D721Med (cell line): ENCODE measurements at places on chromosomes 6 and 20.
A peak's percentile ranks its signal among the peaks of the same experiment; 100 is the strongest.

DNA sequence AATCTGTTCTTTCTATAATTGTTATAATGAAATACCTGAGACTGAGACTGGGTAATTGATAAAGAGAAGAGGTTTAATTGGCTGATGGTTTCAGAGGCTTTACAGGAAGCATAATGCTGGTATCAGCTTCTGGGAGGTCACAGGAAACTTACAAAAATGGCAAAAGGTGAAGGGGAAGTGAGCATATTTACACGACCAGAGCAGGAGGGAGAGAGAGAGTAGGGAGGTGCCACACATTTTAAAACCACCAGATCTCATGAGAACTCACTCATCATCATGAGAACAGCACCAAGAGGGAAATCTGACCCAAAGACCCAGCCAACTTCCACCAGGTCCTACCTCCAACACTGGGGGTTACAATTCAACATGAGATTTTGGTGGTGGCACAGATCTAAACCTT lies 2.6 kb upstream of the SIRPB1 start:
- DNase-seq, result no peak

DNA sequence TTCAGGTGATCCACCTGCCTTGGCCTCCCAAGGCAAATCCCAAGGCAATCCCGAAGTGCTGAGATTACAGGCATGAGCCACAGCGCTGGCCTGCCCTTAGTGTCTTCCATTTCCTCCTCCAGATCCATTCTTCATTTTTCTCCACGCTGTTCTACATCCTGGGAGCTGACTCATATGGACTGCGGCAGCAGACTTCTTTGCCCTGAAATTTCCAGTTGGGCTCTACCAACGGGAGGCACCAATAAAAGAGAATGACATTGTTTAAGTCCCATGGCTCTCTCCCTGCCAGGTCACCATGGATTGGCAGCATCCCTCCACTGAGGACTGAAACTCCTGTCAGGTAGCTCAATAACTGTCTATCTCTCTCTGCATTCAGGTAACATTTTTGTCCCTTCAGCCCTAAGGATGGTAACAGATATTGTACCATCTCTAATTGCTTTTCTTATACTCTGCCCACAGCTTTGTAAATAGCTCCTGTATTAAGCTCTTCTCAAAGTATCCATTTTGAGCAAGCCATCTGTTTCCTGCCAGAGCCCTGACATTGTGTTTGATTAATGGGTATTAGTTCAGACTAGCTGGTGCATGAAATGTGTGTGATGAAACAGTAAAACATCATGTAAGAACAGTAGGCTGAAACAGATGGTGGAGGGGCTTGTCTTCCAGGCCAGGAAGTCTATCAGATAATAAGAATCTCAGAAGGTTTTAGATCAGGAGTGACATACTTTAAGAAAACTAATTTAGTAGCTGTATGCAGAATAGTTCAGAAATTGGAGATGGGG lies 3.6 kb downstream of the TBCC start:
- peak; percentile 66 for DNase-seq

GRCh38 chr20:7703551-7703961 lies 236.7 kb downstream of the HAO1 start:
- DNase-seq, result no peak

DNA sequence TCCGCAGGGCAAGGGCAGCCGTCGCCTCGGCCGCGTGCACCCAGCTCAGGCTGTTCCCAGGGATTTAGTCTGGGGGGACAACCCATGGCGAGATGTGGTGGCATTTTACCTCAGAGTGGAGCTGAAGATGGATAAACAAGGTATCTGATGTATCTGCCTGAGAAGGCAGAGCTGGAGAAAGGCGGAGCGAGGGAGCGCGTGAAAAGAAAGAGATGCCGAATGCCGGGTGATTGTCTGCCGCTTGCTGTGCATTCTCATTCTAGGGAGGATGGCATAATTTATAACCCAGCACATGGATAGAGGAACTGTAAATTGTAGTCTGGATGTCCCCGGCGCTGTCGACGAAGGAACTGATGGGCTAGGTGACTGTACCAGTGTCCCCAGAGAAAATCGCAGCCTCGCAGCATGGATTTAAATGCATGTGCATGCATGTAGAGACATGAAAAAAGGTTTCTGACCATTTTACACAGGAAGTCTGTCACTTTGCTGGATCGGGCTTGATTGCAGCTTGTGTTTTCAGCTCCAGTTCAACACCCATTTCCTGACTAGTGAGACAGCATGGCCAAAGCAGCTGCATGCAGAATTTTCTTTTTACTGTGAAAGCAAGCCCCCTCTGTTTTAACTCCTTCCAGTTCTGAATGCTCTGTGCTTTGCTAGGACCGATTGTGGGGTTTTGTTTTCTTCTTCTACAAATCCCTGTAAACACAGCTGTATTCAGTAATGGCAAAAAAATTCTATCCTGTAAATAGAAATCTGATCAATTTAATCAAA lies 149.7 kb downstream of the PRL start:
- no peak for DNase-seq

DNA sequence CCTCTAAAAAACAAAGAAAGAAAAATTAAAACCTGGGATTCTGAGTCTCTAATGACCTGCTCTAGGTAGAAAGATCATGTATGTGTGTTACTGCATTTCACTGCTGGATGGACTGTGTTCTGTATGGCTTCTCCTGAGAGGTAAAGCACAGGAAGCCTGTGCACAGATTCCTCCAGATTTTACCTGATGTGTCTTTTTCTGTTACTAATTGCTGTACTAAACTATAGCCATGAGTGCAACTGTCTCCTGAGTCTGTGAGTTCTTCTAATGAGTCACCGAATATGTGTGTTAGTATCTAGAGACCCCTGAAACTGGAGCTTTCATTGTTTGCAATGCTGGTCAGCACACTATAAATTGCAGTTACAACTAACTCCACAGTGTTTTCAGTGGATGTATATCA lies 270.8 kb downstream of the CDKAL1 start:
- DNase-seq, result no peak

GRCh38 chr20:41958391-41958790 lies 340.2 kb upstream of the CHD6 start:
- no peak for DNase-seq

DNA sequence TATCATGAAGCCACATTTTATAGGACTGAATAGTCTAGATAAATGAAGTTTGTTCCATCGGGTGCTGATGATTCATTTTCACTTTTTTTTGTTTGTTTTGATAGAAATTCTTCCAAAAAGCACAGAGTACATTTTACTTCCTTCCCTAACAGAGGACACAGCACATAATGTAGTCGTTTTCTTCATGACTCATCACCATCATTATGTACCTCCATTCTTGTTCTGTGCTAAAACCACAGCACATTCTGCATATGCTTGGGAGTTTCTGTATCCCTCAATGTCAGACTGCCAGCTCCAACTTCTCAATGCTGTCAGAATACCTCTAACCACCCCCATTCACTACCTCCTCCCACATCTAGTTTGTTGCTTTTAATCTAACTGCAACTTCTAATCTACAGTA lies 1004.9 kb upstream of the ADGRB3 start:
- no peak for DNase-seq

DNA sequence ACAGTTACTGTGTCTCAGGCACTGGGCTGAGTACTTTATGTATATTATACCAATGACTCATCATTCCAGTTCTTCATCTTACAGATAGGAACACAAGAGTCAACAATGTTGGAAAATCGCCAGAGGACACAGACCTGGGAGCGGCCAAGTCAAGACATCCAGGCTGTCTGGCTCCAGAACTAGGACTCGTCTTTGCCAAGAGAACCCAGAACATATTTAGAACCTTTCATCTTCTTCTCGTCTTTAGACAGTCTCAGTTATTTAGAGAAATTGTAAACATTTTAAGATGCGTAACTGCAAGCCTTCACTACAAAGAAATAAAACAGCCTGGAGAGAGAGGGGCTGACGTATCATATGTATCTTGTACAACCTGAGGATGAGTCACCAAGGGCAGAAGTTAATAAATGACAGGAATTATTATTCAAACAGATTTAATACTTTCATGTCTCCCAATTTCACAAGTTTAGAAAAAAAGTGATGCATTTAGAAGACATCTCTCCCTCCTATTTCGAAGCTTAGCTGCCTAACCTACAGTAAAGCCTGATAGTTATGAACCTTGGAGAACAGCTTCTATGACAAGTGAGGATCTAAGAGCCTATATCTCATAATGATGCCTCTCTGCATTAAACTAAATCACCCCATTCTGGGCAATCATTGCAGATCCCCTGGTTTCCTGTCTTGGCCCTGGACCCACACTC lies 43.4 kb downstream of the SLC22A3 start:
- no peak for DNase-seq

- DNase-seq, result no peak
These were observed 213.6 kb upstream of the PLCB4 start for GRCh38 chr20:8855315-8855714.

- DNase-seq, result no peak
These were observed 72.8 kb downstream of the CD83 start for GRCh38 chr6:14190191-14190928.

GRCh38 chr20:10075606-10076005 lies 40.8 kb downstream of the ANKEF1 start:
- no peak for DNase-seq

- no peak for DNase-seq
These were observed 182.6 kb upstream of the SHLD1 start for GRCh38 chr20:5567644-5568043.

GRCh38 chr20:23163562-23163961 lies 77.4 kb upstream of the CD93 start:
- DNase-seq, result no peak

DNA sequence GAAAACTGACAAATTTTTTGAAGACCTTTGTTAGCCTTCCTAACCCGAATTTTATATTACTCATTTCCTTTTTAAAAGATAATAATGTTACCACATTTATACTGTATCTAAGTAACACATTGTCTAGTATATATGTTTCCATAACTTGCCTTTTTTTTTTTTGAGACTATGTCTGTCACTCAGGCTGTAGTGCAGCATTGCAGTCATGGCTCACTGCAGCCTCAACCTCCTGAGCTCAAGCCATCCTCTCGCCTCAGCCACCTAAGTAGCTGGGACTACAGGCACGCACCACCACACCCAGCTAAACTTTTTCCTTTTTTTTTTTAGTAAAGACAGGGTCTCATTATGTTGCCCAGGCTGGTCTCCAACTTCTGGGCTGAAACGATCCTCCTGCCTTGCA lies 18.6 kb downstream of the ZNFX1 start:
- no peak for DNase-seq

- DNase-seq, result no peak
These were observed 78.0 kb downstream of the MDGA1 start for GRCh38 chr6:37619641-37620040.

DNA sequence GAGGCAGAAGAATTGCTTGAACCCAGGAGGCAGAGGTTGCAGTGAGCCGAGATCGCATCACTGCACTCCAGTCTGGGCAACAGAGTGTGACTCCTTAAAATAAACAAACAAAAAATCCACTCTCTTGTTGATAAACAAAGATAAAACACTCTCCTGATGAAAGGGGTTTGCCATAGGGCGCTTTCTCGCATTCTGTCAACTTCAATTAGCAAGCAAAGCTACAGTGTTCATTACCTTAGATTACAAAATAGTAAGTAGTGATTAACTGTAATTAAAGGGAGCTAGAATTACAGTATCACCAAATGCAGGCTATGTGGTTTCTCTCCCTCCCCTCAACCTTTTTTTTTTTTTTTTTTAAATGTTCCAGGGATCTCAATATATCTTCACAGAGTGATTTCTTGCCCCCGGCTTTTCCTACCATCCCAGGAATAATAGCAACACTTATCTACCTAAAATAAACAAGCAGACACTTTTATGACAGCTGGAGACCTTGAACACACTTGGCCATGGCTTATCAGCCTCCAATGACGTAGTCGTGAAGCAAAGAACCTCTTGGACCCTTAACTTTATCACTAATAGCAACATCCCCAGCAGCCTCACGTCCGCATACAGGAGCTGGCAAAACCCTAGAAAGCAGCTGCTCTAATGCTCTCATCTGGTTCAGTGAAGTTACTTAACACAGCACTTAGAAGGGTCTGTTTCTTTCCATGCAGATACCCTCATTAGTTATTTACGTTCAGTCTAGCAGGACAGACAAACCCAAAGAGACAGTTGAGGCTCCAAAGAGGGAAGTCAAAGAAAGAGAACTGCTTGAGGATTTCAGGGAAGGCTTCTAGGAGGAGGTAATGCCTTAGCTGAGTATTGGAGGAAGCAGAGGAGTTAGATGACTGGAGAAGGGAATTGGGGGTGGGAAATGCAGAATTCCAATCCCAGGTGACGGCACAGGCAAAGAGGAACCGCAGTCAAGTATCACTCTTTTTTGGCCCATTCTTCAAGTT lies 37.9 kb upstream of the NEDD9 start:
- no peak for DNase-seq

DNA sequence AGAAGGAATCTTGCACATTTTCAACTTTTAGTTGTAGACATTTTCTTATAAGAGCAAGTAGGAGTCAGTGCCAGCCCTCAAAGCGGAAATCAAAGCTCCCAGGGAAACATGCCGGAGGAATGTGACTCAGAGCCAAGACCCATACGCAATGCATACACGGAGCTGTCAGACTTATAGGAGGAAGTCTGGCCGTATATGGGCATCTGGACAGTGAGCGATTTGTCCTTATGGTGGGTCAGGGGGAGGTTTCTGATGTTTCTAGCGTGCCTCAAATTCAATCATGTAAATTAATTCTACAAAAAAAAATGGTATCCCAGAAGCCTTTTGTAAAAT lies 3.6 kb upstream of the CCN2 start:
- no peak for DNase-seq

- DNase-seq, result no peak
These were observed 38.4 kb downstream of the RREB1 start for GRCh38 chr6:7145885-7146828.

DNA sequence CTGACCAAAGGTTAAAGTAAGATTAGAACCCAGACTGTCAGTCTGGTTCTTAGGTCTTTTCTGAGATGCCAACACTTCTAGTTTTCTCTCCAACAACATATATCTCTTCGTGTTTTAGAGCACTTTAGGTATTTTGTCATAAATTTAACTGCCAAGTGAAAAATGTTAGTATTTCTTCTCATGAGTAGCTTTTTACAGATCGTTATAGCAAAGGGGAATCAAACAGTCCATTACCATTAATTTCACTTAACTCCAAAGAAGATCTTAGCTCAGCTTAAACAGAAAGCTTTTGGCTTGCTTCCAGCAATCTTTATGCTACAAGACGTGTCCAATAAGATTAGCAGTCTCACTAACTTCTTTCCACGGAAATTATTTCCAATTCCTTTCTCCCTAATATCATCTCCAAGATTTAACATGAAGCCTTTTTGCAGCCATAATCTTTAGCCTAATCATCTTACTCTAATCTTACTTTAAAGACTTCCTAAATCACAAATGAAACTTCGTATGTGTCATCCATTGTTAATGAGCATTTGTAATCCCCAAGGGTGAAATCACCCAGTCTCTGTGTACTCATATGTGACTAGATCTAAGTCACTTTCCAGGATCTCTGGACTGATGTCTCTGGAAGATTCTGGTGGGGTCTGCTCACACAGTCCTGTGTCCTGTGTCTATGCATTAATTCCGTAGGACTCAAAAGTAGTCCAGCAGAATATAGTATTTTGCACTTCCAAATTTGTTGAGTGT lies 38.7 kb downstream of the MOXD1 start:
- no peak for DNase-seq
